Cortex of kidney (tissue), 1 donor: ENCODE measurements at places on chromosomes 2 and 18.

DNA sequence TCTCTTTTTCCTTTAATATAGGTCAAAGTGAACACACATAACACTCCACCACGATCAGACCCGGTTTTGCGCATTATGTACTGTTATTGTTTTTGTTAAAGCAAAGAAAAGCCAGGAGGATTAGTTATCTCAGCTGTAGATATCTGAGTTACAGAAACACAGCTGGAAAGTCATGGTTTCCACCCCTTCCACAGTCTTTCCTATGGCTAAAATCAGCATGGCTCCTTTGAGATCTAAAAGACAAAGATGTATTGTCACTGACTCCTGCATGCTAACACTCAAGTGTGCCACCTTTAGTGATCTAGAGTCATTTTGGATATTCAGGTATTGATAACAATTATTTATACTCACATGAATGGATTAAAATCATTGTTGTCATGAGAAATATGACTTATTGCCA lies 260.0 kb downstream of the FIGN start:
- no peak for DNase-seq

- no peak for DNase-seq
Observed at GRCh38 chr2:30298302-30298701, 67.0 kb downstream of the LBH start.

GRCh38 chr18:44957025-44957424 lies 276.3 kb downstream of the SETBP1 start:
- no peak for DNase-seq

DNA sequence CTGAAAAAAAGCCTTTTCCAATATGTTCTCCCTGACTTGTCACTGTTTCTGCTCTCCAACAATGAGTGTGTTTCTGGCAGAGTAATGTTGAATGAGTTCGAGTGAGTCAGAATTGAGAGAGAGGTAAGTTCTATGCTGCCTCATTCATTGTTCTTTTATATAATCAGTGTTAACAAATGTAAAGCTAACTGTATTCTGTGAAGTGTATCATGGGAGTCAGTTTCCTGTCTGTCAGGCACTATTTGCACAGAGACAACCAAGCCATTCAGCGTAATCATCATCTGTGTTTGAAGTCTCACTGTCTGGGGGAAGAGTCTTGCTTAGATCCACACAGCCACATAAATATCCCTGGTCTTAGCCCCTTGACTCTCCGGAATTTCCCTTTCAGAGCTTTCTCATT lies 22.0 kb upstream of the UPP2 start:
- DNase-seq, result no peak

GRCh38 chr2:9736021-9736420 lies 105.2 kb upstream of the YWHAQ start:
- DNase-seq, result no peak

- DNase-seq, result no peak
Observed at GRCh38 chr2:148860037-148860436, 15.0 kb upstream of the KIF5C start.
